Activated T-helper 17 cell treated with anti-CD3 and anti-CD28 coated beads, Interleukin-2, amount 50 U/mL, for 72 hours (primary cell): ENCODE measurements at places on chromosomes 1 and 21.
A peak's percentile ranks its signal among the peaks of the same experiment; 100 is the strongest.

- no peaks in the 10 kb centered on the region for H3K27me3 ChIP-seq
- ATAC-seq: no peak
- H3K4me1 ChIP-seq: peaks cover 23% of the 10 kb centered on the region
- no peak overlapping the region for H3K4me3 ChIP-seq
- H3K27ac ChIP-seq: no peak overlapping the region
These were observed 75.8 kb downstream of the FOXJ3 start for GRCh38 chr1:42259059-42259738.

- H3K4me1 ChIP-seq: peaks cover 10% of the 10 kb centered on the region
- H3K36me3 ChIP-seq: peaks cover 60% of the 10 kb centered on the region
- peak; percentile 67 for ATAC-seq
These were observed 977 bp downstream of the PRPF3 start for GRCh38 chr1:150322310-150322709.

GRCh38 chr1:116711263-116711840 is 42.9 kb upstream of the CD2 start:
- peaks cover 9% of the 10 kb centered on the region for H3K4me1 ChIP-seq
- no peak overlapping the region for H3K4me3 ChIP-seq
- H3K27ac ChIP-seq: no peak overlapping the region
- peak; percentile 84 for ATAC-seq
- peaks cover 20% of the 10 kb centered on the region for H3K27me3 ChIP-seq

DNA sequence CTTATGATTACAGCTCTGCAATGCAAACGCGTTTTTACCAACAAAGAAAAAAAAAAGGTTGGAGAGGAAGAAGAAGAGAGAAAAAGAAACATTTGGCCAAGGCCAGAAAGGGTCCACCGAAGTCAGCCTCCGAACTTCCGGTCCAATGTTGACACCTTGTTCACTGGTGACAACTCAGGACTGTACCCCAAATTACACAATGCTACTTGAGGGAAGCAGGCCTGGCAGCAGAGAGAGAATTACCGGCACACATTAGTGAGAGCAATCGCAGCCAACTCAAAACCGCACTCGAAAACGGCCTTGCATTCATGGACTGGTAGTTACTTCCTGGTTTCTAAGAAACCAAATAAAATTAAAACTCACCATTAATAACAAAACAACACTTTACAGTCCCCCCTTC is 652.5 kb downstream of the KIF26B start:
- ATAC-seq: no peak
- H3K27ac ChIP-seq: no peak overlapping the region
- H3K4me1 ChIP-seq: peaks cover 5% of the 10 kb centered on the region
- H3K4me3 ChIP-seq: no peak overlapping the region
- H3K36me3 ChIP-seq: no peaks in the 10 kb centered on the region

DNA sequence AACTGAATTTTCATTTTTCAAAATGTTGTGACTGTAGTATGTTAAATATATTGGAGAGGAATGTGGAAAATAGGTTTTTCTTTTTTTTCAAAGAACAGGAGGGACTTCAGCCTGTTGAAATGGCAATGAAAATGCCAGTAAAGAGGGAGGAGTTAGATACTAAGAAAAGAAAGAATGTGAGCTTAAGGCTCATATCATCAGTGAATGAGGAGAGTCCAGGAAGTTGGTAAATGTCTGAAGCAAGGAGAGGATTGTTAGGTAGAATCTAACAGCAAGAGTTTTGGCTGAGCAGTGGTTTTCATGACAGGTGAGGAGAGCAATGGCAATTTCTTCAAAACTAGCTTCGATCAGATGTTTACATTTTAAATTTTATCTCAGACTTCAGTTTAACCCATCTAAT is 43.0 kb downstream of the PLA2G4A start:
- no peaks in the 10 kb centered on the region for H3K27me3 ChIP-seq
- H3K4me1 ChIP-seq: no peaks in the 10 kb centered on the region
- no peaks in the 10 kb centered on the region for H3K36me3 ChIP-seq
- H3K4me3 ChIP-seq: no peak overlapping the region
- no peak overlapping the region for H3K27ac ChIP-seq

GRCh38 chr21:18913914-18914313 is 510.3 kb upstream of the TMPRSS15 start:
- H3K27me3 ChIP-seq: no peaks in the 10 kb centered on the region
- H3K4me1 ChIP-seq: no peaks in the 10 kb centered on the region
- no peaks in the 10 kb centered on the region for H3K36me3 ChIP-seq
- H3K4me3 ChIP-seq: no peak overlapping the region

- no peak overlapping the region for H3K4me3 ChIP-seq
- H3K27ac ChIP-seq: no peak overlapping the region
- H3K36me3 ChIP-seq: no peaks in the 10 kb centered on the region
These were observed 8.8 kb upstream of the LAMB3 start for GRCh38 chr1:209661071-209661470.

- no peak overlapping the region for H3K27ac ChIP-seq
- ATAC-seq: no peak
- no peaks in the 10 kb centered on the region for H3K36me3 ChIP-seq
- H3K4me1 ChIP-seq: no peaks in the 10 kb centered on the region
These were observed 37.8 kb upstream of the CTTNBP2NL start for GRCh38 chr1:112358061-112358770.

- H3K4me1 ChIP-seq: no peaks in the 10 kb centered on the region
- no peak for ATAC-seq
- no peak overlapping the region for H3K4me3 ChIP-seq
- no peaks in the 10 kb centered on the region for H3K36me3 ChIP-seq
- H3K27ac ChIP-seq: no peak overlapping the region
These were observed 462.7 kb upstream of the PKN2 start for GRCh38 chr1:88221411-88221810.

GRCh38 chr1:114024049-114024448 is 44.8 kb downstream of the OLFML3 start:
- no peaks in the 10 kb centered on the region for H3K4me1 ChIP-seq
- H3K27ac ChIP-seq: no peak overlapping the region
- no peaks in the 10 kb centered on the region for H3K36me3 ChIP-seq
- no peak overlapping the region for H3K4me3 ChIP-seq

DNA sequence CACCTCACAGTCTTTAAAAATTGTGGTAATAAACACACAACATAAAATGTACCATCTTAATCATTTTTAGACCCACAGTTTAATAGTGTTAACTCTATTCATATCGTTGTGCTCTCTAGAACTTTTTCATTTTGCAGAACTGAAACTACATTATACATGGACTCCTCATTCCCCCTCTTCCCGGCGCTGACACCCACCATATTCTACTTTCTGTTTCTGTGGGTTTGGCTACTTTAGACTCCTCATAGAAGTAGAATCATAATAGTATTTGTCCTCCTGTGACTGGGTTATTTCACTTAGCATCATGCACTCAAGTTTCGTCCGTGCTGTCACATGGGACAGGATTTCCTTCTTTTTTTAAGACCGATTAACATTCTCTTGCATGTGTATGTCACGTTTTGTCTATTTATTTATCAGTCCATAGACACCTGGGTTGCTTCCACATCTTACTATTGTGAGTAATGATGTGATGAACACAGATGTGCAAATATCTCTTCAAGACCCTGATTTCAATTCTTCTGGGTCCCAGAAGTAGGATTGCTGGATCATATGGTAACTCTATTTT is 62.9 kb upstream of the TMPRSS2 start:
- no peaks in the 10 kb centered on the region for H3K4me1 ChIP-seq
- no peaks in the 10 kb centered on the region for H3K36me3 ChIP-seq
- H3K27ac ChIP-seq: no peak overlapping the region
- peak; percentile 24 for ATAC-seq
- H3K27me3 ChIP-seq: peaks cover 16% of the 10 kb centered on the region

DNA sequence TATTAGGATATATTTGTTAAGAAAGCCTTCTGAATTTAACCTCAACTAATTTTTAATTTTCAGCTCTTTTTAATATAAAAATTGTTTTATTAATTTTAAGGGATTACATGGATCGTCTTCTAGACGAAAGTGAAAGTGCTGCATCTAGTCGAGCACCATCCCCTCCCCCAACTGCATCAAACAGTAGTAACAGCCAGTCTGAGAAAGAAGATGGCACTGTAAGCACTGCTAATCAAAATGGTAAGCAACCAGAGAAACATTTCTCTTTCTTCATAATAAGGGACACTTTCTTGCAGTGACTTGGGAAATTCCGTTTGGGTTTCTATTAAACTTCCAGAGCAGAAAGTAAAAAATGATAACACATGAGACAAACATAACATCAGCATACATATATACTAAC is 56.9 kb downstream of the MIER1 start:
- H3K4me1 ChIP-seq: peaks cover 6% of the 10 kb centered on the region
- H3K27me3 ChIP-seq: no peaks in the 10 kb centered on the region
- H3K36me3 ChIP-seq: peaks cover 99% of the 10 kb centered on the region
- ATAC-seq: no peak

- H3K27ac ChIP-seq: peak overlapping the region; percentile 87
- H3K4me1 ChIP-seq: peaks cover 27% of the 10 kb centered on the region
- peak overlapping the region; percentile 78 for H3K4me3 ChIP-seq
- H3K27me3 ChIP-seq: no peaks in the 10 kb centered on the region
- ATAC-seq: no peak
These were observed 194.0 kb upstream of the SGIP1 start for GRCh38 chr1:66339944-66340343.

- ATAC-seq: no peak
- no peaks in the 10 kb centered on the region for H3K36me3 ChIP-seq
- no peak overlapping the region for H3K27ac ChIP-seq
- no peak overlapping the region for H3K4me3 ChIP-seq
- peaks cover 5% of the 10 kb centered on the region for H3K4me1 ChIP-seq
- peaks cover 22% of the 10 kb centered on the region for H3K27me3 ChIP-seq
These were observed 27.3 kb upstream of the ZNF362 start for GRCh38 chr1:33228935-33229487.

- H3K27ac ChIP-seq: no peak overlapping the region
- no peak overlapping the region for H3K4me3 ChIP-seq
- H3K27me3 ChIP-seq: no peaks in the 10 kb centered on the region
- no peaks in the 10 kb centered on the region for H3K36me3 ChIP-seq
- ATAC-seq: no peak
These were observed 10.9 kb upstream of the CAP1 start for GRCh38 chr1:40029608-40030007.

DNA sequence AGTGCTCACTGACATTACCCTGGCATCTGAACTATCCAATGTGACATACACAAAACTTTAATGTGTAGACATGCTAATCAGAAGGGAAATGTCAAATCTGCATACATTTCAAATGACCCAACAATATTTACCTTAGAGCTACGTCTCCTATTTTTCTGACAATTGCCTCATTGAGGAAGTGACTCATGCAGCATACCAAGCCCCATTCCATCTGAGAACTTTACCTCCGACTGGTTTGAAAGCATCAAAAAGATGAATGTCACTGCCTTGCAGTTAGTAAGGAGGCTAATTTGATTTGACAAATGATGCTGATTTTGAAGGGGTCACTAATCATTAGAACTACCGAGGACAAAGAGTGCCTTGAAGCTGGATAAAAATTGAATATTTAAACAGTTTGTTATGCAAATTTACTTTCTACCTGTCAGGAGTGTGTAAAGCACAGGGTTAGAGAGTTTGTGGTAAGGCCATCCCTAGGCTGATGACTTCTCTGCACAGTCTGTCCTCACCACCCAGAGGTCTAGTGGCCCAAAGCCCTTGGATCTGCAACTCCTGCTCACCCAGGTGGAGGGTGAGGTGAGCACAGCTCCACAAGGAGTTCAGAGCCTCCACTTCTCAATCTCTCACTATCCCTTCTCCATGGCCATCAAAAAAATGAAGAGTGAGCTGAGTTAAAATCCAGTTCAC is 500.3 kb upstream of the C1orf87 start:
- no peak for ATAC-seq
- H3K27me3 ChIP-seq: peaks cover 7% of the 10 kb centered on the region
- no peak overlapping the region for H3K27ac ChIP-seq
- H3K36me3 ChIP-seq: no peaks in the 10 kb centered on the region
- no peaks in the 10 kb centered on the region for H3K4me1 ChIP-seq

- H3K27me3 ChIP-seq: peaks cover 18% of the 10 kb centered on the region
- H3K27ac ChIP-seq: peak overlapping the region; percentile 35
- H3K4me3 ChIP-seq: peak overlapping the region; percentile 50
- ATAC-seq: no peak
These were observed 1.0 kb upstream of the FOXO6 start for GRCh38 chr1:41360074-41360785.

- H3K4me3 ChIP-seq: no peak overlapping the region
- peaks cover 25% of the 10 kb centered on the region for H3K27me3 ChIP-seq
- H3K36me3 ChIP-seq: no peaks in the 10 kb centered on the region
- peaks cover 5% of the 10 kb centered on the region for H3K4me1 ChIP-seq
These were observed 86.7 kb downstream of the CCDC185 start for GRCh38 chr1:223479718-223480425.

DNA sequence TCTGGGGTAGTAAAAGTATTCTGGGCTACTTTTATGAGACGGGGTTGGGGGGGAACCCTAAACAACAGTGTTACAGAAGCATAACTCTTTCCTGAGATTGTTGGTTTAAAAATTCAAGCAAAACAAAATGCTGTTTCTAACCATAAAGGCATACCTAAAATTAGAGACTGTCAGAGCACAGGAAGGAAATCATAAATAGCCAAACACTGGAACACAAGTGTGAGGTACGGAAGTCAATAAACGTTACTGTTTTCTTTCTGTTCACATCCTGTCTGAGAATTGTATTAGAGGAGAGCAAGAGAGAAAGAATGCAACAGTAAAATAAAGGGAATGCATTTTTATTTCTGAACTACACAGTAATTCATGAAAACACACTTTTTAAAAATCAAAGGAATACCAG is 42.8 kb upstream of the IL12RB2 start:
- ATAC-seq: no peak
- H3K27ac ChIP-seq: no peak overlapping the region
- H3K4me3 ChIP-seq: peak overlapping the region; percentile 18
- peaks cover under 1% of the 10 kb centered on the region for H3K36me3 ChIP-seq
- H3K27me3 ChIP-seq: no peaks in the 10 kb centered on the region
- H3K4me1 ChIP-seq: peaks cover under 1% of the 10 kb centered on the region

DNA sequence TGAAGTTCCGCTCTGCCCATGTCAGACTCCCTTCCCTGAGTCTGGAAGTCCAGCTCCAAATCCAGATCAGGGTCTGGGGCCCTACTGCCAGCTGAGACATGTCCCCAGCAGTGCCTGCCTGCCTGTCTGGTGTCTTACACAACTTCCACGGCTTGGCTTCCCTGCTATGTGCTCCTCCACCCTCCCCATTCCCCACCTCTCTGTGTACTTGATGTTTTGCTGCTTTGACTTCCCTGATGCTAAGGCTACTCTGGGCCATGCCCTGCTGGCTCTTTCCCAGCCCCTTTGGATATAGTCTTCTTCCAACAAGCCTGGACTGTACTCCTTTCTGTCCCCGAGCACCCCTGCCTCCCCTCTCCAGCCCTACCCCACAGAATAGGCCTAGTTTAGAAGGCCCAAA is 7.3 kb downstream of the GJA5 start:
- no peaks in the 10 kb centered on the region for H3K27me3 ChIP-seq
- H3K27ac ChIP-seq: no peak overlapping the region
- ATAC-seq: no peak
- no peak overlapping the region for H3K4me3 ChIP-seq

GRCh38 chr1:234000557-234001041 is 96.1 kb downstream of the SLC35F3 start:
- no peaks in the 10 kb centered on the region for H3K36me3 ChIP-seq
- H3K27me3 ChIP-seq: peaks cover 36% of the 10 kb centered on the region
- H3K27ac ChIP-seq: no peak overlapping the region
- no peak overlapping the region for H3K4me3 ChIP-seq

DNA sequence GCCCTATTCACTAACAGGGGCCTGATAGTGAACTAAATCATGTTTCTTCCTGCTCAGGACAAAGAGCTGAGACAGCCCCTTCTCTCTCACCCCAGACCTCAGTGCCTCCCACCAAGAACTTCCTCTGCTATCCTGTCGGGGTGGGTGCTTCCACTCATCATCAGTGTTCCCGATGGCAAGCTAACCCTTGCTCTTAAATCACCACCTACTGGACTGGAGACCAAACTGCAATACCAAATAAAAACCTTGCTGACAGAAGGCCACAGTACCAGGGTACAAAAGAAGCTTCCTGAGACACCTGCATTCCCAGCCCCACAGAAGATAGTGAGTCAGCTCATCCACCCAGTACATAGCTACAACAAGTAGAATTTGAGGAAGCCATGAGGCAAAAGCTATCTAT is 799.5 kb downstream of the LTN1 start:
- H3K4me3 ChIP-seq: no peak overlapping the region
- no peaks in the 10 kb centered on the region for H3K36me3 ChIP-seq
- no peaks in the 10 kb centered on the region for H3K4me1 ChIP-seq
- H3K27me3 ChIP-seq: no peaks in the 10 kb centered on the region
